ENCODE measurements at places on chromosomes 2 and 18. TPM values are rescaled to one million over a fixed set of nuclear protein-coding genes. Genes with fewer than 3 reads are reported as not detected.

SERTAD2 gene
- 12.0 TPM for total RNA-seq

CRYGC gene
- not detected for total RNA-seq

C2orf66 gene
- total RNA-seq: 0.27 TPM

THOC1 gene
- 50.5 TPM for total RNA-seq

CAPN13 gene
- not detected for total RNA-seq

SPATA3 gene
- total RNA-seq: not detected

TANC1 gene
- 99.4 TPM for total RNA-seq

PRKAG3 gene
- not detected for total RNA-seq

KIAA2012 gene
- total RNA-seq: not detected

CPLX4 gene
- total RNA-seq: not detected

ZNF407 gene
- 17.3 TPM for total RNA-seq

PNO1 gene
- total RNA-seq: 25.6 TPM

BCL11A gene
- total RNA-seq: 0.92 TPM

INPP1 gene
- 36.8 TPM for total RNA-seq

ABCG5 gene
- total RNA-seq: not detected

ALLC gene
- not detected for total RNA-seq

LHCGR gene
- total RNA-seq: not detected

PGAP1 gene
- total RNA-seq: 9.8 TPM

IRS1 gene
- total RNA-seq: 0.11 TPM

HOXD12 gene
- not detected for total RNA-seq

APOB gene
- total RNA-seq: 0.25 TPM

MRPL30 gene
- 30.7 TPM for total RNA-seq

B4GALT6 gene
- total RNA-seq: 24.2 TPM

KCNIP3 gene
- 0.21 TPM for total RNA-seq

GALM gene
- total RNA-seq: 6.1 TPM

ITPRIPL1 gene
- total RNA-seq: 4.6 TPM

CASP8 gene
- total RNA-seq: 8.8 TPM

RAPH1 gene
- total RNA-seq: 59.5 TPM

ELOA2 gene
- total RNA-seq: not detected

CPSF3 gene
- total RNA-seq: 37.1 TPM

SNED1 gene
- total RNA-seq: 22.1 TPM

LRRC30 gene
- not detected for total RNA-seq

ZDBF2 gene
- total RNA-seq: 9.6 TPM

ADCYAP1 gene
- not detected for total RNA-seq

CD207 gene
- total RNA-seq: not detected

NTSR2 gene
- total RNA-seq: not detected

TP53I3 gene
- 102 TPM for total RNA-seq

CYP20A1 gene
- 19.7 TPM for total RNA-seq

CROCC2 gene
- total RNA-seq: not detected

MAB21L4 gene
- total RNA-seq: not detected

RAPGEF4 gene
- 8.8 TPM for total RNA-seq

RTN4 gene
- total RNA-seq: 472 TPM

OXER1 gene
- total RNA-seq: not detected

ANKRD29 gene
- total RNA-seq: 2.6 TPM

SLC20A1 gene
- total RNA-seq: 149 TPM

CYP26B1 gene
- 1.1 TPM for total RNA-seq

RSAD2 gene
- total RNA-seq: 0.09 TPM

GDF7 gene
- 1.1 TPM for total RNA-seq

LYPD6 gene
- total RNA-seq: 3.1 TPM

FOXI3 gene
- not detected for total RNA-seq

CFC1B gene
- total RNA-seq: not detected

RAB1A gene
- 176 TPM for total RNA-seq

AGXT gene
- not detected for total RNA-seq

CRYGD gene
- not detected for total RNA-seq
